ENCODE measurements at places on chromosomes 7 and 10.

GRCh38 chr7:21071561-21072501 is 285.1 kb upstream of the SP8 start:
- no peaks in the 10 kb centered on the region for H3K27me3 ChIP-seq
- H3K4me1 ChIP-seq, result no peaks in the 10 kb centered on the region
- no peak overlapping the region for H3K27ac ChIP-seq
- H3K4me3 ChIP-seq, result no peak overlapping the region

GRCh38 chr10:10007957-10008356 is 1009.7 kb upstream of the CELF2 start:
- H3K27me3 ChIP-seq, result no peaks in the 10 kb centered on the region
- no peaks in the 10 kb centered on the region for H3K36me3 ChIP-seq
- no peaks in the 10 kb centered on the region for H3K4me1 ChIP-seq
- DNase-seq, result no peak
- no peak overlapping the region for H3K27ac ChIP-seq

- no peak overlapping the region for H3K4me3 ChIP-seq
- H3K36me3 ChIP-seq, result no peaks in the 10 kb centered on the region
- no peak overlapping the region for H3K27ac ChIP-seq
- no peak for DNase-seq
- H3K27me3 ChIP-seq, result no peaks in the 10 kb centered on the region
These were observed 776.1 kb downstream of the MAGI2 start for GRCh38 chr7:78677391-78677790.

DNA sequence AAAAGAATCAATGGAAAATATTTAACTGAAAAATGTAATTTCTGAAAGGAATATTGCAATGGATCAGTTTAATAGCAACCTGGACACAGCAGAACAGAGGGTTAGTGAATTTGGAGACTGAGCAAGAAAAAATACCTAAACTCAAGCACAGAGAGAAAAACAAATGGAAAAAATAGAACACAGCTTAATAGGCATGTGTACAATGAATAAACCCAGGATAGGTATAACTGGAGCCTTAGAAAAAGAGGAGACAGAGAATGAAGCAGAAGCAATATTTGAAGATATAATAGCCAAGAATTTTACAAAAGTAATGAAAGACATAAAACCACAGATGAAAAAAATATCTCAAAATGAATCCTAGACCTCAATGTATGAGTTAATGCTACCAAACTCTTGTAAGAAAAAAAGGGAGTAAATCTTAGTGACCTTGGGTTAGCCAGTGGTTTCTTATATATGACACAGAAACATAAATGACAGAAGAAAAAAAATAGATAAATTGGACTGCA is 2.9 kb upstream of the DNAJC1 start:
- no peaks in the 10 kb centered on the region for H3K4me1 ChIP-seq
- H3K27me3 ChIP-seq, result no peaks in the 10 kb centered on the region
- no peak overlapping the region for H3K4me3 ChIP-seq
- DNase-seq, result no peak

DNA sequence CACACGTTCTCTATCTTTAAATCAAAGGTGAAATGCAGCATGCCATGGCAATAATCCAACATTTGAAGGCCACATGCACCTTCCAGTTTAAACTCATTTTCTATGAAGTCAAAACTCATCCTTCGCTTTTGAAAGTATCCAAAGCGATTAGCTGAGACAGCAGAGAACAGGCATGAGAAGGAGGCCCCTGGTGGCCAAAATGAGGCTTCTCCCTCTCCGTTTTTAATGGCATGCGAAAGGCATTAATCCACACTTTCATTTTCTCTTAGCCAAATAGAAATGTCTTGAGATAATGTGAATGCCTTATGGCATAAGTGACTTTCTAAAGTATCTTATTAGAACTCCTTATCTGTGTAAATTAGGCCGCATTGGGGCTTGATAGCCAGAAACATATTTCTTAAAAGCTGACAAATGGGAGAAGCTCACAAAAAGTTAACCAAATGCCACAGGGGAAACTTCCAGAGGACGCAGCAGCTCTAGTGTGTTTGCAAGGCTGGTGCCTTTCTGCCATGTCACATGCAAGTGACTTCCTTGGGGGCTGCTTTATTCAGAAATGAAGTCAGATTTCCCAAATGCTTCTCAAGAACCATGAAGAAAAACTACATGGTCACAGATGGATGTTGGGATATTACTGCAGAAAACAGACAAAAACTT is 1189.6 kb downstream of the SORCS1 start:
- no peak for DNase-seq
- H3K36me3 ChIP-seq, result no peaks in the 10 kb centered on the region
- no peak overlapping the region for H3K4me3 ChIP-seq
- H3K27me3 ChIP-seq, result no peaks in the 10 kb centered on the region

DNA sequence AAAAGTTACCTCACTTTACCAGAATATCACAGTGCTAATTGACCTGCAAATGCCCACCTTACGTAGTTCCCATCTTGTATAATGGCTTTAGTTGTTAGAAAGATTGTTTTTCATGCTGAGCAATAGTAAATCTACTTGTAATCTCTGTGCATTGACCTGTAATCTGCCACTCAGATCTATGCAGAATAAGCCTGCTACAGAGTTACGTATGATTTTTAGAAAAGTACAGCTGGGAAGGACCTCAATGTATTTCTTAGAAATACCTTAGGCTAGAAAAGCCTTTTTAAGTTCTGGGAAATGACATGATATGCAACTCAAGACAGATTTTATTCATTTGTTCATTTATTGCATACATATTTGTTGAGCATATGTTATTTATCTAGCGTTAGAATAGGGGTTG is 530.9 kb downstream of the SORCS3 start:
- H3K36me3 ChIP-seq, result no peaks in the 10 kb centered on the region
- no peak overlapping the region for H3K4me3 ChIP-seq
- no peaks in the 10 kb centered on the region for H3K4me1 ChIP-seq
- no peak overlapping the region for H3K27ac ChIP-seq
- no peak for DNase-seq

- H3K4me3 ChIP-seq, result no peak overlapping the region
- H3K4me1 ChIP-seq, result no peaks in the 10 kb centered on the region
- H3K27ac ChIP-seq, result peak overlapping the region; percentile 30
- DNase-seq, result no peak
- no peaks in the 10 kb centered on the region for H3K36me3 ChIP-seq
These were observed 159.3 kb downstream of the SH3PXD2A start for GRCh38 chr10:103696094-103696410.

DNA sequence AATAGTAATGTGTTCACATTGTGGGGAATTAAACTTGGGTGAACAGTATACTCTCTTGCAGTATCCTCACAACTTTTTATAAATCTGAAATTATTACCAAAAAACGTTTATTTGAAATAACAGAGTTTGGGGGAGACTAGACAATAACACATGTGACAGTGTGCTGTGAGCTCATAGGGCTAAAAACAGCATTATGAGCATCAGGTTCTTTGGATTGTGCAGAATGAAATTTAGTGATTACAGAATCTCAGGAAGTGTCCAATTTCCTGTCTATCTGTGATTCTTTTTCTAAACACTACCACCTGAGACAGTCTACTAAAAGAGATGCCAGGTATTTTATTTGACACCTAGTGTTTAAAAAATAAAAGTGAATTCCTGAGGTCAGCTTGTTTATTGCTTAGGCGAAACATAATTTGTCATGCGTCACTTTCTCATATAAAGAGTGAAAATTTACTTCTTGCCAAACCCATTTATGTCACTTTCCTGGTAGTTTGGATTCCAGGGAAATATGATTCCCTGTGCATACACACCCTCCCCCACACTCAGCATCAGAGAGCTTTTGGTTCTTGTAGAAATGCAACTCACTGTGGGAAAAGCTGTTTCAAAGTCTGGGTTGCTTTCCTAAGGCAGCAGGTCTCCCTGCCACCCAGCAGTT is 71.2 kb downstream of the AOAH start:
- H3K27me3 ChIP-seq, result no peaks in the 10 kb centered on the region
- no peak overlapping the region for H3K4me3 ChIP-seq
- H3K4me1 ChIP-seq, result no peaks in the 10 kb centered on the region
- H3K27ac ChIP-seq, result no peak overlapping the region
- no peaks in the 10 kb centered on the region for H3K36me3 ChIP-seq

DNA sequence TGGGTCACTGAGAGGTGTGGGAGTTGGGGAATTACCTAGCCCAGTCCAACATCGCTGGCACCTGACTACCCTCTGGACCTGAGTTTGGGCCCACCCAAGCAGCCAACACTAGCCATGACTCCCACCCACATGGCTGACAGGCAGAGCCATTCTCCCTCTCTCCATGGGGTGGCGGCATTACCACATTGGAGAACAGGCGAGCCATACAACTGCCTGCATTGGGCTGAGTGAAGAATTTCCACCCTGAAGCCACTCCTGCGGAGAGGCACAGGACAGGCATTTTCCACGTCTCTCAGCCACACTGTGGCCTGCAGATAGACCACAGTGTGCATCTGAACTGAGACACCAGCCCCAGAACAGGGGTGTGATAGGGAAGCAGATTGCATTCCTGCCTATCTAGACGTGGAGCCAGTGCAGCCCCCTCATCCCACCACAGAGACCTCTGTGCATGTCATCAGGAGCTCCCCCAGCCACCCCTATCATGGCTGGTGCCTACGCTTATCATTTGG is 58.2 kb upstream of the ANTXRL start:
- H3K4me1 ChIP-seq, result no peaks in the 10 kb centered on the region
- H3K27me3 ChIP-seq, result no peaks in the 10 kb centered on the region
- H3K27ac ChIP-seq, result no peak overlapping the region
- no peak overlapping the region for H3K4me3 ChIP-seq
- DNase-seq, result peak; percentile 54
- no peaks in the 10 kb centered on the region for H3K36me3 ChIP-seq

- no peak overlapping the region for H3K4me3 ChIP-seq
- no peak for DNase-seq
- H3K36me3 ChIP-seq, result no peaks in the 10 kb centered on the region
- H3K27ac ChIP-seq, result no peak overlapping the region
- no peaks in the 10 kb centered on the region for H3K4me1 ChIP-seq
These were observed 122.6 kb downstream of the ITIH5 start for GRCh38 chr10:7544203-7544602.

- H3K36me3 ChIP-seq, result no peaks in the 10 kb centered on the region
- no peaks in the 10 kb centered on the region for H3K4me1 ChIP-seq
- no peak overlapping the region for H3K4me3 ChIP-seq
- no peak for DNase-seq
- H3K27ac ChIP-seq, result no peak overlapping the region
- no peaks in the 10 kb centered on the region for H3K27me3 ChIP-seq
These were observed 52.3 kb upstream of the KDM7A start for GRCh38 chr7:140229101-140229525.

DNA sequence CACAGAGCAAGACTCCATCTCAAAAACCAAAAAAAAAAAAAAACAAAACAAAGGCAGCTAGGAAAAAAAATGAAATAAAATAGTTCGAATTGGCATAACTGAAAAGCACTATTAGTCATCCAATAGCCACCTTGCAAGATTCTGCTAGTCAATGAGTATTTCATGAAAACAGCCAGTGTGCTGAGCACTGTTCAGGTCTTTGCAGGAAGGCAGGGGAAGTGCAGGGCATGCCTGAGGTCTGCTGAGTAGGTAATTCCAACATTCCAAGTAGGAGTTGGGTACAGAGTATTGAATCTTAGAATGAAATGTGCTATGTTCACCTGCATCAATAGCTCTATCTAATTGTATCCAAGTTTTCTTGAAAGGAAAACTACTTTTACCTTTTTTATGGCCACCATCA is 22.9 kb downstream of the ABRAXAS2 start:
- no peaks in the 10 kb centered on the region for H3K36me3 ChIP-seq
- H3K27ac ChIP-seq, result no peak overlapping the region
- no peaks in the 10 kb centered on the region for H3K27me3 ChIP-seq
- H3K4me3 ChIP-seq, result no peak overlapping the region
- H3K4me1 ChIP-seq, result no peaks in the 10 kb centered on the region
- DNase-seq, result no peak

- peak; percentile 93 for DNase-seq
- H3K4me1 ChIP-seq, result no peaks in the 10 kb centered on the region
- no peaks in the 10 kb centered on the region for H3K27me3 ChIP-seq
- peak within 1 kb of the TSS; percentile 94 for H3K27ac ChIP-seq
- H3K36me3 ChIP-seq, result no peaks in the 10 kb centered on the region
These were observed at the start of gene HOXA9 for GRCh38 chr7:27165089-27165995. TSS of gene HOXA9 (minus strand) at chr7:27165537. CDS start at chr7:27165457, 80 bp downstream.

DNA sequence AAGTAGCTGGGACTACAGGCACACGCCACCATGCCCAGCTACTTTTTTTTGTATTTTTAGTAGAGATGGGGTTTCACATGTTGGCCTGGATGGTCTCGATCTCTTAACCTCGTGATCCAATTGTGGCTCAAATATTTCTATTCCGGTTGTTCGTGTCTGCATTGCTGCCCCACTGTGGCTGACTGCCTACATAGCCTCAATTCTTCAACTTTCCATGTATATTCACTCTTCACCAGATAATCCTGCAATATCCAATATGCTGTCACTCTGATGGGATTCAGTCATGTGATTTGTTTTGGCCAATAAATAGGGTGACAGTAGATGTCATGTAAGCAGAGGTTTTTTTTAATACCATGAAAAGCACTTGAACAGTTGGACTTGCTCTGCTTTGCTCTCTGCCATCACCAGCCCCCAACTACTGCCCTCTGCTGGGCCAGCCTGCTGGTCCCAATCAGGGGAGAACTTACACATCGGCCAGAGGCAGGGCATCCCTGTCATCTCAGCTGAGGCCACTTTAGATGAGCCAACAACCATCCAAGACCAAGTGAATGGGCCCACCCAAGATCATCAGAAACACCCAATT is 56.7 kb downstream of the NSUN6 start:
- no peaks in the 10 kb centered on the region for H3K36me3 ChIP-seq
- H3K4me1 ChIP-seq, result no peaks in the 10 kb centered on the region
- no peak overlapping the region for H3K27ac ChIP-seq
- no peak for DNase-seq
- no peaks in the 10 kb centered on the region for H3K27me3 ChIP-seq

- H3K27ac ChIP-seq, result no peak overlapping the region
- H3K36me3 ChIP-seq, result no peaks in the 10 kb centered on the region
- no peak for DNase-seq
- no peaks in the 10 kb centered on the region for H3K27me3 ChIP-seq
- H3K4me1 ChIP-seq, result no peaks in the 10 kb centered on the region
- no peak overlapping the region for H3K4me3 ChIP-seq
These were observed 2.3 kb upstream of the GIMAP8 start for GRCh38 chr7:150447966-150448788.

DNA sequence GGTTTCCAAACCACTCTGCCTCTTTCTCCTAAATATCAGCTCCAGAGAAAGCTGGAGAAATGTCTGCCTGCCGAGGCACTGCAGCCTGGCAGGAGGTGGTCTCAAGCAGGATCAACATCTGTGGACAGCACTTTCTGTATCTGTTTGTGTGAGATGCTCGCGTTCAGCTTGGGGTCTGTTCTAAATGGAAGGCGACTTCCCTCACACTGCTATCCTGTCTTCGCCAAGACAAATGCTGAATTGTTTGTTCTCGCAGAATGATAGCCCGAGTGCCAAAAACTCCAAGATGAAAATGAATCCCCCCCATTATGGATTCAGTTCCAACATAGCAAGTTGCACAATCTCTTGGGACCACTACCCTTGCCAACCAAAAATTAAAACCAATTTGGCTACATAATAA is 72.2 kb upstream of the PALS2 start:
- H3K4me3 ChIP-seq, result no peak overlapping the region
- H3K27ac ChIP-seq, result no peak overlapping the region
- H3K4me1 ChIP-seq, result no peaks in the 10 kb centered on the region
- no peak for DNase-seq

- no peak overlapping the region for H3K4me3 ChIP-seq
- DNase-seq, result peak; percentile 50
- no peaks in the 10 kb centered on the region for H3K4me1 ChIP-seq
- H3K27me3 ChIP-seq, result no peaks in the 10 kb centered on the region
- no peaks in the 10 kb centered on the region for H3K36me3 ChIP-seq
These were observed 28.1 kb downstream of the ARL4A start for GRCh38 chr7:12715372-12716133.

- DNase-seq, result no peak
- peak overlapping the region; percentile 35 for H3K27ac ChIP-seq
- no peaks in the 10 kb centered on the region for H3K36me3 ChIP-seq
- H3K4me3 ChIP-seq, result no peak overlapping the region
- no peaks in the 10 kb centered on the region for H3K4me1 ChIP-seq
These were observed 44.1 kb upstream of the ADO start for GRCh38 chr10:62760401-62760800.

All from uterus (tissue), 4 donors.